Caco-2 (cell line): ENCODE measurements at places on chromosomes 2 and 18. TPM values are rescaled to one million over a fixed set of nuclear protein-coding genes. Genes with fewer than 3 reads are reported as not detected.

- no peaks in the 10 kb centered on the region for H3K27me3 ChIP-seq
- H3K4me1 ChIP-seq, result no peaks in the 10 kb centered on the region
- no peak for DNase-seq
- no peak overlapping the region for H3K27ac ChIP-seq
- H3K36me3 ChIP-seq, result no peaks in the 10 kb centered on the region
Observed at GRCh38 chr2:23311186-23311585, 73.8 kb upstream of the KLHL29 start.

- H3K36me3 ChIP-seq, result no peaks in the 10 kb centered on the region
- peaks cover 21% of the 10 kb centered on the region for H3K4me1 ChIP-seq
- peak; percentile 72 for DNase-seq
- no peaks in the 10 kb centered on the region for H3K27me3 ChIP-seq
- no peak overlapping the region for H3K27ac ChIP-seq
Observed at GRCh38 chr2:114550895-114551793, 108.7 kb downstream of the DPP10 start.

DNA sequence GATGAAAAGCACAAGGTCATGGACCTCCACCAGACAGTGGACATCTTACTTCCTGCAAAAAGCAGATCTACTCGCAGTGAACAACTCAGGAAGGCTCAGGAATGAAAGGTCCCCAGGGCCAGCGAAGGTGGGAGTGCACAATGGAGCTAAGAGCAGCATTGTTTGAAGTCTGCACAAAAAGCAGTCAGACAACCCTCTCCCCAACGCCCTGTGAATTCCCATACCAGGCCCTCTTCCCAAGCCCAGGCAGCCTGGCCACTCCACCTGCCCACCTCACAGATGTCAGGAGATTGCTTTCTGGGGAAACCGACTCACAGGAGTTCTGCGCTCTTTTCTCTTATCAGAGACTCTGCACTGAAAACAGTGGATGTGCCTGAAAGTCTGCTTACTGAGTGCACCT lies 34.8 kb downstream of the ST8SIA5 start:
- no peak for DNase-seq
- H3K27me3 ChIP-seq, result no peaks in the 10 kb centered on the region
- no peak overlapping the region for H3K4me3 ChIP-seq
- H3K4me1 ChIP-seq, result no peaks in the 10 kb centered on the region
- H3K36me3 ChIP-seq, result no peaks in the 10 kb centered on the region

GRCh38 chr2:170715062-170715931 lies at the start of gene SP5:
TSS of gene SP5 (plus strand) at chr2:170715337. CDS start at chr2:170715513, 176 bp downstream.
- peak within 1 kb of the TSS; percentile 84 for H3K27ac ChIP-seq
- no peaks in the 10 kb centered on the region for H3K36me3 ChIP-seq
- peak within 1 kb of the TSS; percentile 62 for H3K4me3 ChIP-seq
- no peaks in the 10 kb centered on the region for H3K27me3 ChIP-seq
- peaks cover 15% of the 10 kb centered on the region; the same call in 1 of the 2 replicates for H3K4me1 ChIP-seq

DNA sequence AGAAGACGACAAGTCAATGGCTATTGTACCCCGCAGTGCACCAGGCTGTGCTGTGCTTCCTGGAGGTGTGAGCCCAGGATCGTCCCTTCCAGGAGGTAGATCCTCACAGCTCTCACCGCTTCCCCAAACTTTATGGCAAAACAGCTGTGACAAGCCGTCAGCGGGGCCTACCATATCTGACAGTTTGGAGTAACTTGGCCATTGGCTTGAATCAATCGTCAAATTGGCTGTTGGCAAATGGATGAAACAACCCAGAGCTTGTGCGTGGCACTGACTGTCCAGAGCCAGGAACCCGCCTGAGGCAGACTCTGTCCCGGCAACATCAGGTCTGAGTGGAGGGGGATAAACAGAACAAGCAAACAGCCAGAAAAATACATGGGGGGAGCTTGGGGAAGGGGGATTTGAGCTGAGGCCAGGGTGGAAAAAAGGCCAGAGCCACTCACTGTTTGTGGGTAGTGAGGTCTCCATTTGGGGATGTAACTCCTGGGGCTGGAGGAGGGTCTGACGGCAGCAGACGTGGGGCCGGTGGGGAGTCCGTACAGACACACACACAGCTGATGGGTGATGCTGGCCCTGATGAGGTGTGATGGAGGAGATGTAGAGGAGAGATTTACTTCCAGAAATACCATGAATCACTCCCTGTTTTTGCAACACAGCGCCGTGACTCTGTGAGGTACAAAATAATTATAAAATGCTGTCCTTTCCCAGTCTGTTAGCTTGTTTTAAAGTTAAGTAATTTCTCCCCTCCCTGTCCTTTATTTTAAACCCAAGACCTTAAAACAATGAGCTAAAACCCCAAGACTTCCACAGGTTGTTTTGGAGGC lies 174.8 kb downstream of the TWIST2 start:
- no peak overlapping the region for H3K4me3 ChIP-seq
- H3K27me3 ChIP-seq, result no peaks in the 10 kb centered on the region
- H3K27ac ChIP-seq, result no peak overlapping the region
- H3K36me3 ChIP-seq, result no peaks in the 10 kb centered on the region
- H3K4me1 ChIP-seq, result no peaks in the 10 kb centered on the region

DNA sequence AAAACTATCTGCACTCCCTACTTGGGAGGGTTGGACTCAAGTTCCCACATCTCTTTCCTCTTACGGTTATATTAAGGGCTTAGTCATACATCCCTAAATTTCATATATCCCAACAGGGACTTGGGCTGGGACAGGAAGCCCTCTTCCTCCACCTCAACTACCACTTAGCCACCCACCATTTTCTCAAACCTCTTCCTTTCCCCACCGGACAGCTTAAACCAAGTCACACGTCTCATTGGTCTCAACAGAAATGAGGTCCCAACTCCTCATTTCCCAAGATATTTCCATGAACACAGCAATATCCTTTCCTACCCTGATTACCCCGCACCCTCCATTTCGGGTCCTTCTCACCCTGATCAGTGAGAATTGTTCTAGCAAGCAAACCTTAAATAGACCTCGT lies 736 bp downstream of the ZSCAN30 start:
- peak overlapping the region; percentile 97 for H3K27ac ChIP-seq
- no peaks in the 10 kb centered on the region for H3K4me1 ChIP-seq
- peak overlapping the region; percentile 47 for H3K4me3 ChIP-seq
- peaks cover 1% of the 10 kb centered on the region; the same call in 1 of the 2 replicates for H3K36me3 ChIP-seq
- no peaks in the 10 kb centered on the region for H3K27me3 ChIP-seq
- DNase-seq, result no peak

DNA sequence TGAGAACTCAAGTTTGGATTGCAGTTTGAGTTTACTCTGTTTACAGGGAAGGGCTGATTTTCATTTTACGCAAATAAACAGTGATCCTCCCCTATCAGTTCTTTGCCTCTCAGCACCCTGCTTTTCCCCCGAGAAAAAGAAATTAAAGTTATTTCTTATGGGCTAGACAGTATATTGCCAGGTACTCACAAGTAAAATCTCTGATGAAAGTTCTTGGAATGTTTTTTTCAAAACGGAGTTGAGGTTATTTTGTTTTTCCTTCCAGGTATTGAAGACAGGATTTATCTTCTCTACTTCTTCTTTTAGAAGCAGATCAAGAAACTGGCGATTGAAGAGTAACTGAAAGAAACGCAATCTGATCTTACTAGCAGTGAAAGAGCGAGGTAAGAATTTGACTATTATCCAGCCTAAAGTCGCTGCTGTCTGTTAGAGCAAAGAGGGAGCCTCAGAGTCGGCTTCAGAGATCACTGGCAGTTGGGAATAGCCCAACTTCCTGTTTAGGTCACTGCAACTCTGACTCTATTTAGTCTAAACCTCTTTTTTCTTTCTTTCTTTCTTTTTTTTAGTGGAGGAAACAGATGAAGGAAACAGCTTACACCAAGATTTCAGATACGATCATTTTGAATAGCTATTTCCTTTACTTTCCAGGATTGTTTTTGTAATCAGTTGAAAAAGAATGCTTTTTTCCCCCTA lies at the start of gene TFPI:
Gene TFPI (minus strand): TSS at position 425 of the 693 bp plus-strand sequence. CDS start 50,667 bp downstream, outside the sequence.
- DNase-seq, result no peak
- H3K36me3 ChIP-seq, result no peaks in the 10 kb centered on the region
- peak within 1 kb of the TSS; percentile 69 for H3K27ac ChIP-seq

GALNT5 gene
- 6.8 TPM in 2 replicates for total RNA-seq

SCG2 gene
- total RNA-seq, result 0.35 and 0.41 TPM in 2 replicates

AMER3 gene
- total RNA-seq, result 0.79 TPM in 2 replicates

DPP4 gene
- total RNA-seq, result 190 and 199 TPM in 2 replicates

SPHKAP gene
- total RNA-seq, result not detected in 2 replicates
